Sigmoid colon (tissue), 7 donors: ENCODE measurements at places on chromosomes 1 and 21. TPM values are rescaled to one million over a fixed set of nuclear protein-coding genes. Genes with fewer than 3 reads are reported as not detected.

Gene HUNK
- 1.9 TPM for total RNA-seq

DNA sequence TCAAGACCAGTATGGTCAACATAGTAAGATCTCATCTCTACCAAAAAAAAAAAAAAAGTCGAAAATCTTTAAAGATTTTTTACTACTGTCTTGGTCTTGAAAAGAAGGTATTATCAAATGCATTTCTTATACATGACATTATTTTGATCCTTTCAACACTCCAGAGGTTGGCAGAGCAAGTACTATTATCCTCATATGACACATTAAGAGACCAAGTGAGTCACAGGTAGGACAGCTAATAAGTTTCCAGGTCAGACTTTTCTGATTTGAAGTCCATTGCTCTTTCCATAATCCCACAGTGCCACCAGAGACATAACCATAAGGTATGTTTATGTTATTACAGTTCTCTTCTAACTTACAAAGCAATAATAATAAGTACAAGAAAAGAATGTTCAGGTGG is 15.2 kb downstream of the DBT start:
- no peaks in the 10 kb centered on the region for H3K27me3 ChIP-seq
- no peaks in the 10 kb centered on the region for H3K36me3 ChIP-seq
- H3K4me3 ChIP-seq, result no peak overlapping the region
- H3K4me1 ChIP-seq, result no peaks in the 10 kb centered on the region

Gene OR2T27
- total RNA-seq, result not detected

DNA sequence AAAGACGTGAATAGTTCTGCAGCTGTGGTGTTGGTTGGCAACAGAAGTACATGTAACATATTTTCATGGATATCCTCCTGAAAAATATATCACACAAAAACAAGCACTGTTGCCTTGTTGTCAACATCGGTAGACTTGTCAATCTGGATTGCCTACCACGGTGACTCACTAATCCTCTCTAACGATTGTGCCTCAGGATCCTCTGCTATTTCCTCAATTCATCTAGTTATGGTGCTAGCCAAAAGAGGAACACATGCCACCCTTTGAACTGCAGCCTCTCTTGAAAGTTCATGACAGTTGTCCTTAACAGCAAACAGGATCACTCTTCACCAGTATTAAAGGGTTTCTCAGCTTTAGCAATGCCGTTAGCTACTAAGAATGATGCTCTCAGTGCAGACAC is 25.7 kb downstream of the RASAL2 start:
- no peaks in the 10 kb centered on the region for H3K36me3 ChIP-seq
- no peak overlapping the region for H3K4me3 ChIP-seq
- DNase-seq, result no peak

- no peaks in the 10 kb centered on the region for H3K27me3 ChIP-seq
- H3K27ac ChIP-seq, result no peak overlapping the region
- H3K36me3 ChIP-seq, result no peaks in the 10 kb centered on the region
- DNase-seq, result no peak
- peaks cover 25% of the 10 kb centered on the region for H3K4me1 ChIP-seq
These were observed 9.4 kb downstream of the AKNAD1 start for GRCh38 chr1:108847494-108847893.
